ENCODE measurements at places on chromosomes 16 and 17.

DNA sequence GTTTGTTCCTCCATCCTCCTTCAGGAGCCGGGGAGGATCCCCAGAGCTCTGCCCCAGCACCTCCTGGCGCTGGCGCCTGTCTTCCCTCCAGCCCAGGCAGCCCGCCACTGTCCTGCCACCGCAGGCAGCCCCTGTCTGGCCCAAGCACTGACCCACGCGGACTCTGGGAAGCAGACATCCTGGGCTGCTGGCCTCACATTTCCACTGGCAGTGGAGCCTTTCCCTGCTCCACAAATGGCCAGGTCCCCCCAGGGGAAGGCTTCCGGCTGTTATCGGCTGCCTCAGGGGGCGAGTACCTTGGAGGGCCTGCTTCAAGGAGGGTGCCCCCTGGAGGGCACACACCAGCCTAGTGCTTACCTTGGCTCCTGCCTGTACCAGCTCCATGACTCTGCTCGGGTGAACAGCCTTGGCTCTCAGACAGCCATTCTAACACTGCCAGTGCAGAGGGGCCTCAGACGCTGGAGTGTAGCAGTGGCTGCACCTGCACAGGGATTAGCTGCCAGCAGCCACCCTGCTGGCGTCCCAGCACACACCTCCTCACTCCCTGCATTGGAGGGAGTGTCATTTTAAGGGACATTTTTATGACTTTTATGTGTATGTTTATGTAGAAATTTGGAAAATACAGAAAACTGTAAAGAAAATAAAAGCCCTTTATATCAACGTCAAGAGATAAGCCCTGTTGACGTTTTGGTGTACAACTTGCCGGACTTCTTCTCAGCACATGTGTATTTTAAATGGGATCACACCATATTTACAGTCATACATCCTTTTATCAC, 21.0 kb downstream of the ACE start:
- DNase-seq: no peak

- no peak for DNase-seq
These were observed at the start of gene WNT3 for GRCh38 chr17:46818316-46818928. WNT3 (minus strand) TSS chr17:46818692; CDS start chr17:46818597, 95 bp downstream.

DNA sequence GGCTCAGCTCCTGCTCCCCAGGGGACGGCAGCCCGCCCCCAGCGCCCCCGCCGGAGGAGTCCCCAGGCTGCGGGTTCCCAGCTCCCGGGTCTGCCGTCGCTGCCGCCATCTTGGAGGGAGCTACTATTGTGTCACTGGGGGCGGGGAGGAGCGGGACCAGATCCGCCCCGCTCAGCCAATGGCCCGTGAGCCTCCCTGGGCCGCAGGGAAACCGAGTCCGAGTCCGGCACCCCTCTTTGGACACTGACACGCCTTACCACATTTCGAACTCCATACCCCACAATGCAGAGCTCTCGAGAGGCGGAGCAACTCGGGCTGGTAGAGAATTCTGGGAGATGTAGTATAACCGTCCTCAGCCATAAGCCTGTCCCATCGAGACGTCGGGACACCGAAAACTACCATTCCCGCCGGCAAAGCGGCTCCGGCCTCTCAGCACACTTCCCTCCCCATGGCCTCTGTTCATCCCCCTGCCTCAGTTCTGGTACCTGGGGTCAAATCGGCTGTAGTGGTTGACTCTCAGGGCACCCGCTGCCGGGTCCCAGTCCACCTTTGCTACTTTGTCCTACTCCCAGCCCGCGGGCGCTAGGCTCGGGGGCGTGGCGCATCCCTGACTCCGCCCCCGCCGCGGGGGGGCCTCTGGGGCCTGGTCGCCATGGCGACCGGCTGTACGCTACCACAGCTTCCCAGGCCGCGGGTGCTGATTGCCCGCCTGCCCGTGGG, at the start of the genes RANBP10 and TSNAXIP1:
Gene RANBP10, minus strand, starts transcription at position 133 of the 720 bp plus-strand sequence. Its CDS starts 24 bp downstream, at position 109.
Gene TSNAXIP1, plus strand, starts transcription at position 462 of the 720 bp plus-strand sequence. CDS start 261 bp downstream, outside the sequence.
- peak; percentile 95 for DNase-seq

DNA sequence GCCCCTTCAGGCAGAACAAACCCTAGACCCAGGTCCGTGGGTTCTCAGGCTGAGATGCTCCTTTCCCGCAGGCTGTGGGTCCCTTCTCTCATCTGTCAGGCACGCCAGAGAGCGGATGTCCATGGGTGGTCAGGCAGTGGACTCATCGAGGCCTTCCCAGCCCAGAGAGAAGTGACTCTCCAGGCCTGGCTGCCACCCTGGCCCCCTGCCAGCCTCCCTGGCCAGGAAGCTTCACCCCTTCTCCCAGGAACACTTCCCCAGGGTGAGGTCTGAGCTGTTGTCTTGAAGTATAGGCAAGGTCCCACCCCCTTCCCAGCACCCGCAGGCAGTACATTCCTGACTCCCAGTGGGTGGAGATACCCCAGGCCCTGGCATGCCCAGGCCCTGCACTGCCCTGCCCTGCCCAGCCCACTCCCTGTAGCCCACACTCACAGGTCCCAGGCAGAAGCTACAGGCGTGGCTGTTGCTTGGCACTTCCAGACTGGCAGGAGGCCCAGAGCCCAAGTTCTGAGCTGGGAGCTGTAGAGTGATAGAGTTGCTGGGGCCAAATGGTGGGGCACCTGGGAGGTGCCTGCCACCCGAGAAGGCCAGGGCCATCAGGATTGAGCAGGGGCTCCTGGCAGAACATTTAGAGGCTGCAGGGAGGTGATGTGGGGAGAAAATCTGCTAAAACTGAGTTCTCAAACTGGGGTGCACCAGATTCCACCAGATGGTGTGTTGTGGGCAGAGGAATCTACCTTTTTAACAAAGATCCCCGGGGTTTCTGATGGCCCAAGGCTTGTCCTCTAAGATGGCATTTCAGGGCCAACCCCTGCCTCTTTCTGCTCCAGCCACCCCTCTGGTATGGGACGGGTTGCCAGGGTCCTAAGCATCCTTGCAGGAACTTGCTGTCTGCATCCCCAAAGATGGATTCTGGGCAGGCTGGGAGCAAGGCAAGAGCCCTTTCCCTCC, 6.7 kb downstream of the ITGA3 start:
- DNase-seq: peak; percentile 95

- no peak for DNase-seq
These were observed 154.5 kb downstream of the LAT start for GRCh38 chr16:29139261-29139802.

DNA sequence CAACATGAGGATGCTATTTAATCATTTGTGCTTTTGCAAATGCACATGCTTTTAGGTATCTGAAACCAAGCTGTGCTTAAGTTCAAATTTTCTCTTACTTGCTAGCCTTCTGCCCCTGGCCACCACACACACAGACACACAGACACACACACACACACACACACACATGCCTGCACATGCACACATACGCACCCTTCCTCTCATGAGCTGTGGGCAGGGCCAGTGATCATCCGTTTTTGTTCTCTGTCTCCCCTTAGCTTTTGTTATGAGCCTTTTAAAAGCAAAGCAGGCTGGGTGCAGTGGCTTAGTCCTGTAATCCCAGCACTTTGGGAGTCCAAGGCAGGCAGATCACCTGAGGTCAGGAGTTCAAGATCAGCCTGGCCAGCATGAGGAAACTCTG, 34.2 kb downstream of the CD300LF start:
- no peak for DNase-seq

- no peak for DNase-seq
These were observed 7.1 kb downstream of the XPO6 start for GRCh38 chr16:28204622-28205021.

- no peak for DNase-seq
These were observed 60.9 kb downstream of the CACNG1 start for GRCh38 chr17:67105213-67105612.

- DNase-seq: no peak
These were observed 80.8 kb upstream of the CCL1 start for GRCh38 chr17:34443619-34444469.

DNA sequence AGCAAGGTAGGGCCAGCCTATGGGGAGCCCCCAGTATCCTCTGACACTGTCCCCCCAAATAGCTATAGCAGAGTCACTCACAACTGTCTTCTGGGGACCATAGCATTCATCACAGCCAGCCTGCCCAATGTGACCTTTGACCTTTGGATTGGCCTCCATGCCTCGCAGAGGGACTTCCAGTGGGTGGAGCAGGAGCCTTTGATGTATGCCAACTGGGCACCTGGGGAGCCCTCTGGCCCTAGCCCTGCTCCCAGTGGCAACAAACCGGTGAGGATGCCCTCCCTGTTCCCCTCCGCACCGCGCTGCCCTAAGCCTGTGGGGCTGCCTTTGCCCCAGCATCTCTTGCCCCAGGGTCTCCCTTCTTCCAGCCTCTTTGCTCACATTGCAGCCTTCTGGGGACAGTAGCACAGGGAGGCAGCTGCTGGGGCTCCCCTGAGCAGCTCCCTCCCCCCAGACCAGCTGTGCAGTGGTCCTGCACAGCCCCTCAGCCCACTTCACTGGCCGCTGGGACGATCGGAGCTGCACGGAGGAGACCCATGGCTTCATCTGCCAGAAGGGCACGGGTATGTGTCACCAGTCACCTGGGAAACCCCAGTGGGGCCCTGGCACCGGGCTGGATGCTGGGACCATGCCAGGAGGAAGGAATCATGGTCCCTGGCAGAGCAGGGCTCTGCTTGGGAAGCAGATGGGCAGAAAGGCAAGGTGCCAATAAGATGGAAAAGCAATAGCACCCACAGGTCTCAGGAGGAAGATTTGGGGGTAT, 61.1 kb downstream of the MRC2 start:
- DNase-seq: no peak

- DNase-seq: no peak
These were observed 6.5 kb downstream of the NFATC3 start for GRCh38 chr16:68091380-68092261.

- no peak for DNase-seq
These were observed 13.5 kb upstream of the ABAT start for GRCh38 chr16:8660841-8661301.

- DNase-seq: no peak
These were observed 96.7 kb upstream of the HSBP1 start for GRCh38 chr16:83711069-83711468.

DNA sequence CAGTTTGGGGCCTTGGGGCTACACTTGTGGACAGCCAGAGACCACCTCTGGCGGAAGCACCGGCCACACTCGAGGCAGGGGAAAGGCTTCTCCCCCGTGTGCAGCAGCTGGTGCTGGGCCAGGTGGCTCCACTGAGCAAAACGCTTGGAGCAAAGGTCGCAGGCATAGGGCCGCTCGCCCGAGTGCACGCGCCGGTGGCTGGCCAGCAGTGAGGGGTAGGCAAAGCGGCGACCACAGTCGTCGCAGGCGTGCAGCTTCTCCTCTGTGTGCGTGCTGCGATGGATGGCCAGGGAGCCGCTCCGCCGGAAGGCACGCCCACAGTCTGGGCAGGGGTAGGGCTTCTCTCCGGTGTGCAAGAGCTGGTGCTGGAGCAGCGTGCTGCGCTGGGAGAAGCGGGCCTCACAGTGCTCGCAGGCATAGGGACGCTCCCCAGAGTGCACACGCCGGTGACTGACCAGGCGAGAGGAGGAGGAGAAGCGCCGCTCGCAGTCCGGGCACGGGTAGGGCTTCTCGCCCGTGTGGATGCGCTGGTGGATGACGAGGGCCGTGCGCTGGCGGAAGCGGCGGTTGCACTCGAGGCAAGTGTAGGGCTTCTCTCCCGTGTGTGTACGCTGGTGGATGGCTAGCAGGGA, 5.8 kb downstream of the ZNF689 start:
- DNase-seq: no peak

DNA sequence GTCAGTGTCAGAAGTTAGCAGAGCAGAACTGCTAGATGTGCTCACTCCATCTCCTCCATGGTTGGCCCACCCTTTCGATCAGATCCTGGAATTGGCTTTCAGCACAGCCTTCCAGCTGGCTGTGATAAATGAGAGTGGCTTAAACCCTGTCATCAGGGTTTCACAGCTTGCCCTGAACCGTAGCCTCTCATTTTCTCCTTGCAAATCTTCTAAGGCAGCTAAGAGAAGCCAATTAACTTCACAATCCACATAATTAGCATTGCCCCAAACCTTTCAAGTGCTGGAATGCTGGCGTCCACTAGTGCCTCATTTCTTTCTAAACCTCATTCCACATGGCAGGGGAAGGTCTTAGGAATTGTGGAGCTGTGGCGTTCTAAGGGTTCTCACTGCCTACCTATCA, 21.7 kb downstream of the MILR1 start:
- DNase-seq: no peak

DNA sequence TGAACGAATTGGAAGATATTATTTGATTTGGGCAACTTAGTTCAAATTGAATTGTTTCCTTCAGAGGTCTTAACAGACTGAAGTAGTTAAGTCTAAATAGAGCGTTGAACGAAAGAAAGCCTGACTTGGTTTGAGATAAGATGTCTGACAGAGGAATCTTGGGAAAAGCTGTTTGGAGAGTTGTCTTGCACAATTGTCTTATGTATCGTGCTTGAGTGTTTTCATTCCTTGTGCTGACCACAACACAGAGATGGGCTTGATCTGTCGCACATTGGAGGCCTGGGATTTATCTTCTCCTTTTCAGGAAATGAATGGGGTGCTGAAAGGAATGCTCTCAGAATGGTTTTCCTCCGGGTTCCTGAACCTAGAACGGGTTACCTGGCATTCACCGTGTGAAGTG, 7.8 kb downstream of the MLYCD start:
- no peak for DNase-seq

DNA sequence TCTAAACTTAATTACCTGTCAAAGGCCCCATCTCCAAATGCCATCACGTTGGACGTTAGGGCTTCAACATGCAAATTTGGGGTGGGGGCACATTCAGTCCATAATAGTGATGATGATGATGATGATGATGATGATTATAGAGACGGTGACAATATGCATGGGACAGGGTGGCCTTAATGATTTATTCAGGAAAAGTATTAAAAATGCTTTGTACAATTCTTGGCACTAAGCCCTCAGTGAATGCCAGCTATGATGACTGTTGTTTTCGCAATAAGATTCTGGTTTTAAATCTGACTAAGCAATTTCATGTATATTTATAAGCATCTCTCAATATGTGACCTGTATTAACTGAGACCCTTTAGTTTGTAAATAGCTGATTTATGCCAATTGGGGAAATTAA, 106.3 kb downstream of the C16orf95 start:
- DNase-seq: no peak

GRCh38 chr16:11100239-11100750, 155.7 kb downstream of the SOCS1 start:
- DNase-seq: peak; percentile 61

GRCh38 chr16:85637061-85637807, 24.1 kb downstream of the GSE1 start:
- DNase-seq: no peak

- DNase-seq: no peak
These were observed 263.9 kb downstream of the C16orf95 start for GRCh38 chr16:87053016-87053982.

DNA sequence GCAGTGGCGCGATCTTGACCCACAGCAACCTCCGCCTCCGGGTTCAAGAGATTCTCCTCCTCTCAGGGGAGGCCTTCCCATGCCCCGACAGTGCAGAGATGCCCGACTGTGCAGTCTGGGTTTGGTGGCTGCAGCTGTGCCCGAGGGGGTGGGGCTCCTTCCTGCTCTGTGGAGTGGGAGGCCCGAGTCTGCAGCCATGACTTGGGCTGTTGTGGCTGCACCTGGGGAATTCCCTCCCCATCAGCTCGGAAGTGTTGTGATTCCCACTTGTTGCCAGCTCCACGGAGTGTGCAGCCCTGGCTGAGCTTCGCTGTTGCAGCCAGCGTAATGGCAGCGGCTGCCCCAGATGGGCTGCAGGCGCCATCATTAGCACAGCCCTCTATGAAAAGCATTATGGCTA, 66.4 kb upstream of the SMIM36 start:
- DNase-seq: no peak

GRCh38 chr16:83579436-83579835, 228.3 kb upstream of the HSBP1 start:
- DNase-seq: no peak
